ENCODE measurements at places on chromosomes 2 and 18.

DNA sequence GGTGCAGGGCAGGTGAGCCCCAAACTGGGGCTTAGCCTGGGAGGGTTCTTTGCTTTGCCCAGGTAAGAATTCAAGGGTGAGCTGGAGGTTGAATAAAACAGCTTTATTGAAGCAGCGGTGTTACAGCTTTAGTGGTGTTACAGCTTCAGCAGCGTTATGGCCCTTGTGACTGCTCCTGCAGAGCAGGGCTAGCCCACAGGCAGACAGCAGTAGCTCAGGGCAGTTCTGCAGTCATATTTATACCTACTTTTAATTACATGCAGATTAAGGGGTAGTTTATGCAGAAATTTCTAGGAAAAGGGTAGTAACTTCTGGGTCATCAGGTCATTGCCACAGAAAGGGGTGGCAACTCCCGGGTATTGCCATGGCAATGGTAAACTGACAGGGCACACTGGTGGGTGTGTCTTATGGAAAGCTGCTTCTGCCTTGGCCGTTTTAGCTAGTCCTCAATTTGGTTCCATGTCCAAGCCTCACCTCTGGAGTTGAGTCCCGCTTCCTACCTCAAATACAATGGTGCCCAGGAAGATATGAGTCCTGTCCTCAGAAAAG is 78.2 kb downstream of the THNSL2 start:
- DNase-seq = no peak

- no peak for DNase-seq
Observed at GRCh38 chr2:241582328-241582727, 23.8 kb downstream of the BOK start.

GRCh38 chr18:69998523-69998987 is 50.9 kb upstream of the CD226 start:
- no peak for DNase-seq

DNA sequence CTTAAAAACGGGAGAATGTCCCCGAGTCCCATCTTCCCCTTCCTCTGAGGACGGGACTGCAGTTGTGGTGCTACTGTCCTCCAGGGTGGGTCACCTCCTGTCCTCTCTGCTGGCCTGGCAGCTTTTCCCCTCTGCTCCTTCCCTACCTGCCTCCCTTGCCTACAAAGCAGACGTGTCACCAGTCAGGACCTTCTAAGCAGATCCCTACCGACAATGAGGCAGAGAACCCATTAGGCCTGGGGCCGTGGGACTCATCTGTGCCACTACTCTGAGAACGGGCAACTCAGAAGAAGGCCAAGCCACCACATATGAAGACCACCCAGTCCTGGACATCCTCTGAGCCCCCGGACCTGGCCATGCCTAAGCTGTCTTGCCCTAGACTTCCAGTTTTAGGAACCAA is 103.0 kb upstream of the TEX51 start:
- DNase-seq = peak; percentile 34

GRCh38 chr2:161788175-161788574 is 164.0 kb downstream of the SLC4A10 start:
- no peak for DNase-seq

DNA sequence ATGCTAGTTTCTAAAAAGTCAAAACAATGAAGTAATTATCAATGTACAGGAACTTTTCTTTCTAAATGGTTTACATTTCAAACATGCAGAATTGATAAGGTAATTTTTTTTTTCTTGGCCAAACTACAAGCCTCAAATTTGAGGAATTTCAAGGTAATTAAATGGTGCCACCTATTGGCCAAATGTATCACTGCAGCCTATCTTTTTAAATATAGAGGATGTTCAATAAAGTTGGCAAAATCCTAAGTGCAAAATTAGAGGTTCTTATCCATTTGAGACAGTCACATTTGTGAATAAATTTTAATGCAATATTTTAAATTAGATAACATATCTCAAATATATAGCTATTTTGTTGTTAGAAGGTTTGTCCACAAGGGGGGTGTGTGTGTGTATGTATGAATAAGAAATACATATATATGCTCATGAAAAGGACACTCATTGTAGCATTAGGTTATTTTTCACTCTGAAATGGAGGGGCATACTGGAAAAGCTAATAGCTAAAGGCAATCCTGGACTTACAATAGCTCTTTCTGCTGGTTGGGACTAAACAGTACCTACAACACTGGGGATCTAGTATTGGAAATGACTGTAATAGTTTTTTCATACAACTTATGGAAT is 26.2 kb downstream of the MMADHC start:
- no peak for DNase-seq

DNA sequence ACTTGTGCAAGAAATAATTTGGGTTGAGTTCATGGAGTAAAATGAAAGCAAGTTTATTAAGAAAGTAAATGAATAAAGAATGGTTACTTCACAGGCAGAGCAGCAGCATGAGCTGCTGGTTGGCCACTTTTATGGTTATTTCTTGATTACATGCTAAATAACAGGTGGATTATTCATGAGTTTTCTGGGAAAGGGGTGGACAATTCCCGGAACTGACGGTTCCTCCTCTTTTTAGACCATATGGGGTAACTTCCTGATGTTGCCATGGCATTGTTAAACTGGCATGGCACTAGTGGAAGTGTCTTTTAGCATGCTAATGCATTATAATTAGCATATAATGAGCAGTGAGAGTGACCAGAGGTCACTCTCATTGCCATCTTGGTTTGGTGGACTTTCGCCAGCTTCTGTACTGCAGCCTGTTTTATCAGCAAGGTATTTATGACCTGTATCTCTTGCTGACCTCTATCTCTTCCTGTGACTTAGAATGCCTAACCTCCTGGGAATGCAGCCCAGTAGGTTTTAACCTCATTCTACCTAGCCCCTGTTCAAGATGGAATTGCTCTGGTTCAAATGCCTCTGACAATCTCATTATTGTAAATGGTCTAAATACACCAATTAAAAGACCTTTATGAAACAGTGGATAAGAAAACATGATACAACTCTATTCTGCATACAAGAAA is 114.1 kb upstream of the FIGN start:
- DNase-seq = no peak

DNA sequence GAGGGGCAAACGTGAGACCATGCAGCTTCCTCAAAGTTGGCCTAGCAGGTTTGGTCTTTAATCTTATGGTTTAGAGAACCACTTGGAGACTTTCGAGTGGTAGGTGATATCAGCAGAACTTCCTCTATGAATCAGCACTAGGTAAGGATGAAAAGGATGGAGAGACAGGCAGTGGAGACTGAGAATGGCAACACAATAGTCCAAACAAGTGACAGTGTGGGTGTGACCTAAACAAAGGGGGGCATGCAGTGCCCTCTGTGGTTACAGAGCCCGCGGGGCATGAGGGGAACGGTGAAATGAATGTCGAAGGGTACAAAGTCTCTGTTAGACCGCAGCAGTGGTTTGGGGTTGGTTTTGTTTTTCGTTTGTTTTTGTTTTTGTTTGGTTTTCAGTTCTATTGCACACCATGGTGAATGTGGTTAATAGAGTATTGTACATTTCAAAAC is 143.9 kb downstream of the L3MBTL4 start:
- no peak for DNase-seq

DNA sequence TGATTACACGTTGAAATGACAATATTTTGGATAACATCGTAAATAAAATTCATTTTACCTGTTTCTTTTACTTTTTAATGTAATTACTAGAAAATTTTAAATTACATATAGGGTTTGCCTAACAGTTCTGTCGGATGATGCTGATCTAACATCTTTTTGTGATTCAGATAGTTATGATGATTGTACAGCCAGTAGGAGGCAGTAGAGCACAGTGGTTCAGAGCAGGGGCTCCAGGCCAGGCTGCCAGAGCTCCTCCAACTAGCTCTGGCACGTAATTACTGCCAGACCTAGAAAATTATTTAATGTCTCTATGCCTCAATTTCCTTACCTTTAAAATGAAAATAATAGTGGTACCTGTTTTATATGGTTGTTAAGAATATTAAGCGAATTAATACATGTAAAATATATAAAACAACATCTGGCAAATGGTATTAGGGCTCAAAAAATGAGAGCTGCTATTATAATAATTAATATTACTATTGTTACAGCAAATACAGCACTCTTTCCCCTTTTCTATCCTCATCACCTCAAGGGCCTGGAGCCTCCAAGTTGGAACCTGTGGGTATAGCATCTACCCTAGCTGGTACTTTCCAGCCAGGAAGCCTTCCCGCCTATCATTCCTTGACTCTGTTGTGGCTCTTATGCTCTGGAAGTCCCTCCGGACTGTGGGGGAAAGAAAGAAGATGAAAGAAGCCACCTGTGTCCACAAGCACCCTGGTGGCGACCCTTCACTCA is 47.7 kb upstream of the PLA2R1 start:
- DNase-seq = peak; percentile 70

- peak; percentile 48 for DNase-seq
Observed at GRCh38 chr2:86022661-86023365, 82.9 kb downstream of the POLR1A start.

DNA sequence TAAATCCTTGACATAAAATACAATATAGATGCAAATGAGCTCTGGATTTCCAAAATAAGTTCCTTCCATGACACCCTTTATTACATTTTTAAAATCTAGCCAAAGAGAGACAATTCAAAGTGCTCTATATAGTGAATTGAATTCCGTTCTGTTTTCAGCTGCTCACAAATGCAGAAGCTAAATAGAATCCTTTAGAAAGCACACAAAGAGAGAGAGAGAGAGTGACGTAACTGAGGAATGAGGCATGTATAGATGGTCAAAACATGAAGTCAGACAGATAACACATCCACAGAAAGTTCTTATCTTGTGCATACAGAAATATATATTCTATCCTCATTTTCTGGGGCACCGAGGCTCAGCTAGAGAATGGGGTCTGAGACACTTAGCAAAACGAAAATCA is 344.7 kb upstream of the NETO1 start:
- DNase-seq = no peak

DNA sequence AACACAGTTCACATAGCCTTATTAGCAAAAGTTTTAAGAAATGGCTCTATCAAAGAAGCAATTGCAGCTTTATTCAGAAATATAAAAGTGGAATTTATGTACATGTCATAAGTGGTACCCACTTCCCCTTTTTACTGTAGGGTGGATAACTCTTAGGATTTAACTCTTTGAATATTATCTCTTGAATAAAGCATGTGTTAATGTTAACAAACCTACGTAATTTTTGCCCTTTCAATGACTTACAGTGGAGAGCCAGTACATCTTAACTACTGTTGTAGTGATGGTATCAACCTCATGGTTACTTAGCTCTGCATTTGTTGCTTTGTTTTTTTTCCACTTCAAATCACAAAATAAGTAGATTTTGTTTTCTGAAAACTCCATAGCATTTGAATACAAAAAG is 8.8 kb downstream of the NABP1 start:
- no peak for DNase-seq

- DNase-seq = no peak
Observed at GRCh38 chr18:1496096-1496495, 591.4 kb downstream of the ADCYAP1 start.

DNA sequence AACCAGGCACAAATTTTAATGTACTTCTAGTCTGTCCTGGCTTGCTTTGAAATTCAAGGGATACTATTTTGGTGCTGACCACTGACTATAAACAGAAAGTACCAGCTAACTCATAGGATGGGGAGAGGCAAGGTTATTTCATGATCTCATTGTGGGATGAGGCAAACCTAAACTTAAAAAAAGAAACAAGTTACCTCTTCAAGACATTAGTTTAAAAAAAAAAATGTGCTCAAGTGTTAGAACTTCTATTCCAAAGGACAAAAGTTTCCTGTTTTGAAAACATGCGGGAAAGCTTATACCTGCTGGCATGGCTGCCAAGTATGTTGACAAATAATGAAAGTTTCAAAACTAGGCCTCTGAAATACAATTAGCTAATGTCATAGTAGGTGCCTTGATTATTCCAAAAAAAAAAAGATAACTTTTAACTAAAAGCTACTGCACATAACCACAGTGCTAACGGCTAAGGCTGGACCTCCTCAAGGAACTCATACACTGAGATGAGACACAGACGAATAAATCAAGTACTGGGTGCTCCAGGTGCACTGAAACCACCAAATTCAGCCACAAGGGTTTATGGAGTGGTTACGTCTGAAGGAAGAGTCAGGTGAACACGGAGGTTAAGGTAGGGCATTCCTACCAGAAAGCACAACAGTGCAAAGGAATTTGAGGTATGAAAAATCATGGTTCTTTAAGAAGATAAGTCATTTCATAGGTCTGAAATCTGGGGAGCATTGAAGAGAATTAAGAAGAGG is 38.1 kb downstream of the TMEM131 start:
- DNase-seq = no peak

DNA sequence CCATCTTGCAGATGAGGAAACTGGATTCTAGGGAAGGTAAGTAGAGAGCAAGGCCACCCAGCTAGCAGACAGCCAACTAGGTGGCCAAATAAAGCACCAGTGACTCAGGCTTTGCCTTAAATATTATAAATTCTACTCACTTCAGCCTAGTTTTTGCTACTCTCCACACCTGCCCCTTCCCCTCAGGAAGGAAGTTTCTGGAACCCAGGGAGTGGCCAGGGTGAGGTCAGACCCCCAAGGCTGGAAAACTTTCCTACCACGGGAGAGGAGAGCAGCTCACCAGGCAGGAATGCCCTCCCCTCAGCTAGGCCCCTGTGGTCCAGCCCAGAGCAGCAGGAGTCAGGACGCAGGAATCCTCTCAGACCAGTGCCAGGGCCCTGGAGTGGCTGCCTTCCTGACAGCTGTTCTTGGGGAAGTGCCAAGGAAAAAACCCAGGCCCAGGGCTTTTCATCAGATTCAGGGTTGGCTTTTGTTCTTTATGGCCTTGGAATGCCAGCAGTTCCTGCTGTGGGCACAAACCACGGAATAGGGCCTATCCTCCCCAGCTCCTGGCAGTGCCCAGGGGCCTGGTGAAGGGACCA is 5.1 kb upstream of the PAX8 start:
- no peak for DNase-seq

GRCh38 chr18:76456823-76457222 is 38.2 kb downstream of the ZNF516 start:
- DNase-seq = no peak

DNA sequence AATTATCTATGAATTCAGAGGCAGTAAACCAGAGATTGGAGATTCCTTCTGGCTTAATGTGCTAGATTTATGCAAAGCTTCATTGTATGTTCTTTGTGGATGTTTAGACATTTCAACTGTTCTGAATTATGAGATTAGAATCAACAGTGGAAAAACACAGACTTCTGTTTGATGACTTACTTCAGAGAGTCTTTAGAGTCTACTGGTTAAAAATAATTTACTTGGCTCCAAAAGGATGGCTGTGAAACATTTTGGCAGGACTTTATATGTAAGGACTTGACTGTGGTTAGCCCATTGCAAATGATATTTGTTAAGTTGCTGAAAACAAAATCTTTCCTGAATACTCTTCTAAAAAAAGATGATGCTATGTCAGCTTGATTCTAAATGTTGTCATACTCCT is 25.5 kb upstream of the LRRC30 start:
- no peak for DNase-seq

- peak; percentile 73 for DNase-seq
Observed at GRCh38 chr2:43159797-43160196, 66.6 kb downstream of the ZFP36L2 start.

GRCh38 chr2:64862623-64863022 is 126.6 kb upstream of the SLC1A4 start:
- no peak for DNase-seq

DNA sequence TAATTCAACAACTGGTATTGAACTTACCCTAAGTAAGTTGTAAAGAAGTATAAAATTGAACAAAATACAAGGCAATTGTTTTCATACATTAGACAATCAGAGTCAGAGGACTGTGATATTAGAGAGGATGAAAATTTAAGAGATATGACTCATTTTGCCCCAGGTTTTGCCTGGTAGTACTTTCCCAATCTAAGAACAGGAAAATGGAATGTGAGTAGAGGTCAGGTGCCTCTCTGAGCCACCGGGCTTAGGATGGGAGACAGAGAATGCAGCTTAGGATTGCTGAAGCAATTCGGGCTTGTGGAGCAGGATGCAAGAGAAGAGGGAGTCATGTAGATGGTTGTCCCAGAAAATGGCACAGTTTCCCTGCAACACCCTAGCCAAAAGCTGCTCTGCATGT is 219.7 kb upstream of the CHST9 start:
- DNase-seq = no peak

Measured in activated effector memory CD4-positive, alpha-beta T cell treated with anti-CD3 and anti-CD28 coated beads, Interleukin-2, amount 50 U/mL, for 16 hours (primary cell).